HL-60 (cell line): ENCODE measurements at places on chromosomes 2 and 18.

- no peak for DNase-seq
Observed at GRCh38 chr2:176851889-176852483, 360.6 kb upstream of the HNRNPA3 start.

DNA sequence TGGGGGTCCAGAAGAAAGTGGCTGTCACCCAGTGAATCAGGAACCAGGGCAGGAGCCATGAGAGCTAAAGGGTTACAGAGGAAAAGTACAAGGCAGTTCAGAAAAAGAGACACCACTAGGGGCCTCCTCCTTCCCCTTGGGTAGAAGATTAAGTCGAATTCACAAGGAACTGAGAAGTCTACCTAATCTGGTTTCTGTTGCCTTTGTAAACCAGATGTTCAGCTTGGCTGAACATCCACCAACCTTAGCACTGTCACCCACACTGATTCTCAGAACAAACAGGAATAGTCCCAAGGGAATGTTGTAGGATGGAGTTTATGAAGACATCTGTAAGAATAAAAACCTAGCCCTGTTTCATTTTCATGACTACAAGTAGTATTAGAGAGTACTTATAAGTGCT, 90.4 kb upstream of the NOSTRIN start:
- DNase-seq: no peak

DNA sequence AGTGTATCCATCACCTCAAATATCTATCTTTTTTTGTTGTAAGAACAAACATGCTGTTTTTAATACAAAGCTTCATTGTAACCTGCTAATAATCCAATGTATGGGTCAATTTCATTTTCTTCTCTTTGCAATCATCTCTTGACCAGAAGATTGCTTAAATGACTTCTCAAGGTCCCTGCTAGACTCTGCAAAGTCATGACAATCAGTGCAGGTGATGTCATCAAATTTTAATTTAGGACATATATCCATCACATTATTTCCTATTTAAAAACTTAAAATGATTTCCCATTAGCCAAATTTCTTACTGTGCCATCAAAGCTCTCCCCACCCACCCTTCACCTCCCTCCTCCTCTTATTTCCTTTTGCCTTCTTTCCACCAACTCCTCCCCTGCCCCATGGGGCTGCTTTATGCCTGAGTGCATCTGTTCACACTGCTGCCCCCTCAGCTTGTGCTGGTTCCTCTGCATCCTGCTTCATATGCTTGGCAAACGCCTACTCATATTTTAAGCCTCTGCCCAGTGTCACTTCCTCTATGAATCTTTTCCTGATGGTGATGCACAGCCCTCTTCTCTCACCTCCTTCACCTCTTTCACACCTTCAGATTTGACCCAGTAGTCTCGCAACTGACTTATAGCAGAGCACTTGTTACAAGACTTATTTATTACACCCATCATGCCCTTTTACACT, 20.3 kb downstream of the PLEK start:
- DNase-seq: peak; percentile 38

DNA sequence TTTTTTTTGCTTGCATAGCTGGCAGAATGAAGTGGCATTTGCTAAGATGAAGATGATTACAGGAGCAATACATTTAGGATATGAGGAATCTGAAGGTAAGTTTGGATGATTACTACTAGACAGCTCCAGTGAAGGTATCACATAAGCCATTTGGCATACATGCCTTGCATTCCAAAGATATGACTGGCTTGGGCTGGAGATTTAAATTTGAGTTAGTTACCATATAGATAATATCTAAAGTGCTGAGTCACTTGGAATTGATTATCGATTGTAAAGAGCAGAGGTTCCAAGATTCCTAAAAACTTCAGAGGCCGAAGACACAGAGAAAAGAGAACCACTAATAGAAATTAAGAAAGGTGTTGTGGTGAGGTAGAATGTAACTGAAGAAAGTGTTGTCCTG, 1026.4 kb downstream of the DSC3 start:
- no peak for DNase-seq

DNA sequence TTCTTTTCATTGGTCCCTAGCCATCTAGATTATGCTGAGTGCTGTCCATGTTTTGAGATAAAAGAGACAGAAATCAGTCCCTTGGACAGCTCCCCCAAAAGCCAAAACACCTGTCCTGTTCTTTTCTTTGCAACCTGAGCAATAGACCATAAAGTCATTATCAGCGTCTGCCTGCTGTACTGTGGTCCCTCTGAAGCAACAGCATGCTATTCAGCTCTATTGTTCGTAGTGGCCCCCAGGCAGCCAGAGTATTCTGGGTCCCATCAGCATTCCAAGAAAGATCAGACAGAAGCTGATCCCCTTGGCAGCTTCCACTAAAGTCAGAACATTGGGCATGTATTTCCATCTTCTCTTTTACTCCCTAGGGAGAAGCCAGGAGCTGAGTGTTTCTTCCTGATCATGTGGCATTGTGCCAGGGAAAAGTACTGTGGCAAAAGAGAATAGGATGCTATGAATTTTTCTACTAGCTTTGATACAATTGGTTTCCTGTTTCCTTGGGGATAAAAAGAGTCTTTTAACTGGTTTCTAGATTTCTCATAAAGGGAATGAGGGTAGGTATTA, 33.6 kb upstream of the ZSWIM2 start:
- DNase-seq: no peak

- DNase-seq: no peak
Observed at GRCh38 chr2:8219631-8220355, 462.1 kb upstream of the ID2 start.

DNA sequence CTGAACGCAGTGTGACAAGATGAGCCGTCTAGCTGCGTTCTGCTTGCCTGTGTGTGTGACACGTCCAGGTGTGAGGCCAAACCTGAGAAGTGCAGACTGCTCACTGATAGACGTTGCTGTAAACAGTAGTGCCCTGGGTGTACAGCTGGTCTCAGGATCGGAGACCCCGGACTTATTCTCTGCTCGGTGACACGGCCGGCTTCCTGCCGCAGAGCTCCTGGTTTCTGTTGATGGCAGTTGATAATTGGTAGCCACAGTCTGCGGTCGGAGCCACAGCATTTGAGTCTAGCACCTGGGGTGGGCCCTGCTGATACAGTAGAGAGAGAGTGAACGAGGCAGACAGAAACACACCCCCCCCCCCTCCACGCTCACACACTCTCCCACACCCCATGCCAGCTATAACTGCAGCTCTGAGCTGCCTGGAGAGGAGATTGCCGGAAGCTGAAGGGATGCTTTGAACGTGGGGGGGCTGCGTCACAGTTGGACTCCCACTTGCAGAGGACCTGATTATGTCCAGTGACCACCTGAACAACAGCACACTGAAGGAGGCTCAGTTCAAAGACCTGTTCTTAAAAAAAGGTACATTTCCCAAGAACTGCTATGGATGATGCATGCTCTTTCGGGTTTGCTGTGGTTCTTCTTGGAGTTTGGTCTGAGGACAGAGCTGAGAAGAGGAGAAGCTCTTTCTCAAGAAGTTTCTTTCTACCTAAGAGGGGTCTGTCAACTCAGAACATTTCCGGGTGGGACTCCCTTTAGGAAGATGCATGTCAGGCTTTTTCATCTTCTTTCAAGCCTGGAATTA, 114.0 kb downstream of the FAM210A start:
- DNase-seq: peak; percentile 79

- no peak for DNase-seq
Observed at GRCh38 chr2:188984680-188985079, 10.5 kb downstream of the COL3A1 start.

DNA sequence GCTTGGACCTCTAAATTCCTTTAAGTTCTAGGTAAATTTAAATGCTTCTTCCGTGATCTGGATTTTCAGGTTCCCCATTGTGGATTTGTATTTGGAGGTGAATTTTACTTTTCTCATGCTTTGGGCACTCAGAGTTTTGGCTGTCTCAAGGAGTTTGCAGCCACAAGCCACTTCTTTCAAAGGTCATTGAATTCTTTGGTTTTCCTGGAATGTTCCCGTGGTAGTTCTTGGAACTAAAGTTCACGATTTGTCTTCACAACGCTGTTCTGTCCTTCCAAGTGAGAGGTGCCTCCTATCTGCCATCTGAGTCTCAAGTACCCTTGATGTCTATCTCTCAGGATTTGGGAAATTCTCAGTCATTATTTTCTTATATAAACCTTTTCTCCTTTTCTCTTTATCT, 1438.7 kb upstream of the ZEB2 start:
- no peak for DNase-seq

DNA sequence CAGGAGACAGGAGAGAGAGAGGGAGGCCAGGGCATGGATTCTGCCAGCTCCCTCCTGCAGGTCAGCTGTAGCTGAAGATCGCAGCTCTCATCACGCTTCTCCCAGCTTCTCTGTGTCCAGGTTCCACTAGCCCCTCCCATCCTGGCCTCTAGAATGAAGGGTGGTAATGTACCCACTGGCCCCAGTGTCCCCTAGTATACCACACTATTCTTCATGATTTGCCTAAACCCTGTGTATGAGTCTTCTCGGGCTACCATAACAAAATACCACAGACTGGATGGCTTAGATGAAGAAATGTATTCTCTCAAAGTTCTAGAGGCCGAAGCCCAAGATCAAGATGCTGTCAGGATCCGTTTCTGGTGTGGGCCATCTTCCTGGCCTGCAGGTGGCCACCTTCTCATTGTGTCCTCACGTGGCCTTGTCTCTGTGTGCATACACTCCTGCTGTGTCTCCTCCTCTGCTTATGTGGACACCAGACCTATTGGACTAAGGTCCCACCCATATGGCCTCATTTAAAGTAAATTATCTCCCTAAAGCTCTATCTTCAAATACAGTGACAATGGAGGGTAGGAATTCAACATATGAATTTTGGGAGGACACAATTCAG, 77.3 kb downstream of the TNFRSF11A start:
- DNase-seq: no peak

DNA sequence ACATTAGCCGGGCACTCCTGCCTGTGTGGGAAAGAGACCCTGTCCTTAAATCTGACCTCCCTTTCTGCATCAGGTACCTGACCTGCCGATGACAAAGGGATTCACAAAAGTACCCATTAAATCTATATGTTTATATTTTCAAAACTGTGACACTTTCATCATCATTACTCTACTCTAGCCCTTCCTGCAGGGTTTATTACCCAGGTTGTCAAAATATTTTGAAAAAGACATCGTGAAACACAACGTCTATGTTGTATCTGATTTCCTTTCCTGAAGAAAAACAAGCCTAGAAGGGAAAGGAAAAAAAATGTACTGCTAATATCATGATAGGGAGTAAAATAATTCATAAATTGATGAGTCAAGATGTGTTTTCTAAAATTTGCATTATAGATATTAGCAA, 15.2 kb upstream of the KYNU start:
- no peak for DNase-seq

- no peak for DNase-seq
Observed at GRCh38 chr18:421247-422155, 79.0 kb downstream of the COLEC12 start.

DNA sequence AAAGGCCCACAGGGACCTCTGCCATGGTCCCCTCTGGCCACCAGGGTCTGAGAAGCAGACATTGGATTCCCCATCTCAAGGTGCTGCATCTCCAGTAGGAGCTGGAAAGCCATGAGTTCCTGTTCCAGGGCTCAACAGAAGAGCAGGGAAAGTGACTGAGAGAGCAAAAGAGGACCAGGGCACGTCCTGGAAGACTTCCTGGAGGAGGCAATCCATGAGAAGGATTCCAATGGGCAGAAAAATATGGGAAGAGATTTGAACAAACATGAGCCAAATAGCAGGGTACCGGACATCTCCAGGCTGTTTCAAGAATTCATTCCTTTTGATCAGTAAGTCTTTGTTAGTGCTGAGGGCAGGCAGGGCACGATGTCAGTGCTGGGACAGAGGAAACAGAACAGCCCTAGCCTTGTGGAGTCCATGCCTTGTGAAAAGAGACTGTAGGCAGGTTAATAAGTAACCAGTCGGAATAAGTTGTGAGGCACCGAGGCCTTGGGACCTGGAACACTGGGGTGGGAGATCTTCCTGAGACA, 72.8 kb upstream of the TWIST2 start:
- no peak for DNase-seq

DNA sequence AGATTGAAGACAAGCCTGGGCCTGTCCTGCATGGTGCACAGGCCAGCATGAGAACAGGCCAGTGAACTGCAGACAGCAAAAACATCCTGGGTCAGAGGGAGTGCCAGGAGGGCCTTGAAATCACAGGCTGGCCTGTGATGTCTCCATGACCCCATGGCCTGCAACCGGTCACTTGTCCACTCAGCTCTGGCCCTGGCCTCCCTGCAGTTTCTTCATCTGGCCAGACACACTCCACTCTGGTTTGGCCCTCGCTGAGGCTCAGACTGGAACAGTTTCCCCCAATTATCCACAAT, 12.6 kb downstream of the CYRIA start:
- DNase-seq: no peak

DNA sequence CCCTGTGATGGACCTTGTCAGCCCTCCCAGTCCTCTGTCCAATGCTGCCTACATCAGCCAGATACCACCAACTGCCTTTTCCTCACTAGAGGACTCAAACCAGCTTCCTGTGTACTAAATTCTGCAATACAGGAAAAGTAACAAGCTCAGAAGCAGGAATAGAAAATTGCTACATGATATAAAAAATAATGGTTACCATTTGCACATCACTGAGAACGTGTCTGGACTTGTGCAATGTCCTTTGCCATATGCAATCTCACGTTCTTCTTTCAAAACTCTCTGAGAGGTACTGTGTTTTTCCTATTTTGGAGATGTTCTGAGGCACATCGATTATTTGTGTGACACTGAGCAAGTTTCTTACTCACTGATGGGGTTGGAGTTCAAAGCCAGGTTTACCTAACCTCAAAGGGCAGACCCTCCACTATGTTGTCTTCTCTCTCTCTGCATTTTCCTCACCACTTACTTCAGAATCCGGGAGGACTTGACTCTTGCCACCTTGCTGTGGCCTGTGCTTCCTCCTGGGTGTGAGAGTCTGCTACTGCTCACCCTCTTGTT, 12.1 kb downstream of the UPP2 start:
- no peak for DNase-seq

DNA sequence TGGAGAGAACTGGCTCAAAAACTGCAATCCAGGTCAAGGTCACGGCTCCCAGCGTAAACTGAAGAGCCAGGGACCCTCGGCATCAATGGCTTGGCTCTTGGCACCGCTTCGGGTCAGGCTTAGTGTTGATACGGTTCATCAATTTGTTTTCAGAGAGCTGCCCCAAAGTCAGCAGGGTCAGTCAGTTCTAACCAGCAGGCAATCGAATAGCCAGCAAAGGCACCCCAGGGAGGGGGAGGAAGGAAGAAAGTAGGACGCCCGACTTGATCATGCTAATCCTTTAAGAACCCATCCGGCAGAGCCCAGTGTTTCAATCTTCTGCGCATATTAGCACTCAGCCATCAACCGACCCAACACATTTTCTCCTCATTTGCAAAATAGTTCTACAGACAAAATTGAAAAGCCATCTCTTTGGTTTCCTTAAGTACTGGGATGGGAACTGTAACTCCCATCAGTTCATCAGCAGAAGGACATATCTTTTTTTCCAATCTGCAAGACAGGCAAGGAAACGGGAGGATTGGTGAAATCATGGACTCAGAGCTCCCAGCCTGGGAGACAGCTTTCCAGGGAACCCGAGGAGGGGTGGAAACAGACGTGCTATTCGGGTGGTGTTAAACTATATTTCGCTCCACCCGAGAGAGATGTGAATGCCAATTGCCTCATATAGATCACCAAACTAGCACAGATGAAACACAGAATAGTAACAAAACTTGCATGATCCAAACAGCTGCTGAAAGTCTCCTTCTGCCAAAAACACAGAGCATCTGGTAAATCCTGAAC, 40.7 kb upstream of the CABLES1 start:
- no peak for DNase-seq
